Breast epithelium (tissue), 4 donors: ENCODE measurements at places on chromosomes 1 and 21.
A peak's percentile ranks its signal among the peaks of the same experiment; 100 is the strongest.

GRCh38 chr1:17624611-17625233 lies 85.2 kb downstream of the ARHGEF10L start:
- no peak for DNase-seq

DNA sequence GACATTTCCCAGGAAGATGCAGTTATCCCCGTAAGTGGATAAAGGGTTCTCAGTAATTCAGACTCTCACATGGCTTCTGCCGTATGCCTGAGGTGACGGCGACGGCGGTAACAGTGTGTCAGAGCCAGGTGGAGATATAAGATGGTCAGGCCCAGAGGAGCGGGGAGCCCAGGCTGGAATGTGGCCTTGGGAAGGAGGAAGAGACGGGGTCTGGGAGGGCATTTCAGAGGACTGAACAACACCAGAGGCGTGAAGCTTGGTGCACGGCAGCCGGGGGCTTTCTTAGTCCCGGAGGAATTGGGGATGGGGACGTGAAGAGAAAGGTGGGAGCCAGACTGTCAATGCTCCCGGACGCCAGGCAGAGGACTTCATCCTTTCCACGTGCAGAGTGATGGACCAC lies 1.0 kb downstream of the RER1 start:
- no peak for DNase-seq

DNA sequence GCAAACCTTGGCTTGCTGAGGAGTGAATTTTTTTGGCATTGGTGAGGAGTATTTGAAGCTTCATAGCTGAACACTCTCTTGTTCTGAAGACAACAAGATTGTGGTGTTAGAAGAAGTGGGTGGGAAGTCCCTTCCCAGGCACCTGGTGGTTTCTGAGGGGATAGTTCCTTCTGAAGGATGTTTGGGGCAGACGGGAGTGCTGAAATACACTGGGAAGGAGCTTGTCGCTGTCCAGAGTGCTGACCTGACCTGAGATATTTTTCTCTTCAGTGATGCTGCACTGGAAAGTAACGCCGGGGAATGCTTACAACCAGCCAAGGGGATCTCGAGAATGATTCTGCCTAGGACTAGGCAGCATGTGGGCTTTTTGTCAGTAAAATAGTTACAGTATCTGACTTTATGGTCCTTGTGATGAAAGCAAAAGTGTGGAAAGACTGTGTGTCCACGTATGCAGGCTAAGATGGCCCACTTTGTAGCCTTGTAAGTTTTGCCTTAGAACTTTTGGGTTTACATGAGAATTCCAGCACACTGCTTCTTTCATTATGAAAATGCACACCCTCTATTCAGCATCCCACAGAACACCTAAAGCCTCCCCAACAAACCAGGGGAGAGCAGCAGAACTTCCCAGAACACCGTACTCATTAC lies 33.1 kb upstream of the NFASC start:
- DNase-seq = no peak

GRCh38 chr1:143660354-143660941 lies 311.3 kb downstream of the FAM72C start:
- no peak for DNase-seq

GRCh38 chr1:164772635-164773034 lies 213.7 kb downstream of the PBX1 start:
- no peak for DNase-seq

DNA sequence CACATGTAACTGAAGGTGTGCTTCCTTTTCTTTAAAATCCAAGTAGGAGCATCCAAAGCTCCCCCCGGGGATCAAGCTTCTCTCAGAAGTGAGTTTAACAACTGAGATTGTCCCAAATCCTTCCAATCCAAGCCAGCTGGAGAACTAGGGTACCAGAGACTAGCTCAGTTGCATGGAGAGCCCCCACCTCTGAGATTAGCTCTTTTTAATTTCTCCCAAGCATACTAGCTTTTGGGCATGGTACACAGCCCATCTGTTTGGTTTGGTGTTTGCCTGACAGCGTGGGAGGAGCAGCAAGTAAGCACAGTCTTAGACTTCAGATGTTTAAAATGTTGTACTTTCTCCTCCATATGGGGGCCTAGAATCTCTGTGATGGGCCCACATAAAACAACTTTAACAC lies 142.8 kb downstream of the ASTN1 start:
- no peak for DNase-seq

DNA sequence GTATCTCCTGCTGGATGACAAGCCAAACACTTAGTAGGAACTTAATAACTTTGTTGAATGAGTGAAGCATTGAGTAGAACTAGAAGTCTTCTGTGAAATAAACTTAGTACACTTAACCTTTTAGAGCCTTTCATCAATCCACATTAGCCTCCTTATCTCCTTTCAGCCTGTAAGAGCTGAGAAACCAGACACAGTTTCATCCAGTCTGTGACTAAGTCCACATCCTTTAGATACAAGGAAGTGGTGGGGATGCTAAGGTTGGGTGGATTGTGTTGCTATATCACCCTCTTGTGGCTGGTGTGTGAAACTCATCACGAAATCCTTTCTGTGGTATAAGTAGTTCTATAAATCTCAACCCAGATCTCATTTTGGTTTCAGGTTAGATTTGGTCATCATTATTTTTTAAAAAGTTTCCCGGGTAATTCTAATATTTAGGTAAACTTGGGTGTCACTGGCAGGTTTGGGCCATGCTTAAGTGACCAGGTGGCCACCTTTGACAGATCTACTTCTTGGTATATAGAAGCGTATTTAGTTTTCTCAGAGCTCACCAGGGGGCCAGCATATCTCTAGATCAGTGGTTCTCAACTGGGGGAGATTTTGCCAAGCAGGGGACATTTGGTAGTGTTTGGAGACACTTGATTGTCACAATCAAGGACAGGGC lies 27.8 kb upstream of the CD84 start:
- DNase-seq = peak; percentile 44

- DNase-seq = no peak
These were observed 55.3 kb downstream of the NTPCR start for GRCh38 chr1:233005703-233006102.

DNA sequence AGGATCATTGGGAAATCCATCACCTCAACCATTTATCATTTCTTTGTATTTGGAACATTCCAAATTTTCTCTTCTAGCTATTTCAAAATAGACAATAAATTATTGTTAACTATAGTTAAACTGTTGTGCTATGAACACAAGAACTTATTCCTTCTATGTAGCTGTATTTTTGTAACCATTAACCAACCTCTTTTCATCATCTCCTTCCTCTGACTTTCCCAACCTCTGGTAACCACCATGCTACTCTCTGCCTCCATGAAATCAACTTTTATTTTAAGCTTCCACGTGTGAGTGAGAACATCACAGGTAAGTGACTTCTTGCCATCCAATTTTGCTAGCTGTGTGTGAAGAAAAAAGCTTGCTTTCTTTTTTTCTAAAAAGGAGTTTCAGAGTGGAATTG lies 418 bp downstream of the IFI44L start:
- no peak for DNase-seq

GRCh38 chr1:201655243-201655642 lies 116.3 kb downstream of the NAV1 start:
- DNase-seq = peak; percentile 25

DNA sequence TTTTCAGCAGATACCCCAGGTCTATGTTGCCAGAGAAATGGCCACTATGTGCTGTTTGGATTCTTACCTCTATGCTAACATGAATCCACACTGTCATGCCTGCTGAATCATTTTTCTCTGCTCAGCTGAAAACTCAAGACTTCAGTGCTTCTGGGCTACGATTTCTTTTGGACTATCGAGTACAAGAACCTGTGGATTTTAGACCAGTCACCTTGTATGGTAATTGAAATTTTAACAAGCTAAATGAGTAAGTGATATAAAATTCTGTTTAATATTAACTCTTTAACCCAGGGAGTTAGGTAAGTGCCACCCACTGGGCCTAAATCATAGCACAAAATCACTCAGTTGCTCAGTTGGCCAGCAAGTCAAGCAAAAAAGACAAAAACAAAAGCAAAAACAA lies 35.8 kb downstream of the LHX8 start:
- no peak for DNase-seq

DNA sequence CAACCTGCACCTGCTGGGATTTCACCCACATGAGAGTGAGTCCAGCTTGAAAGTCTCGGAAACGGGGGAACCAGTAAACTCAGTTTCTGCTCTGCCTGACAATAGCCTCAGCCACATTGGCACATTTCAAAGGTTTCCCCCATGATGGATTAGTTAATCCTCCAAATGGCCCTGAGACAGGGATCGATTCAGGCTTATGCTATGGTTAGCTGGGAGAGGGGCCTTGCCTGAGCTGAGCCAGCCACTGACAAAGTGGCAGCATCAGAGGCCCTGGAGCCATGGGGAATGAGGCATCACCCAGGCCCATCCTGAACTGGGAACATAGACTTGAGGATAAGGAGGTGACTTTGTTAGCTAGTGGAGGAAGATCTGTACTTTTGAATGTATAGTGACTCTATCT lies 2.9 kb upstream of the CLSTN1 start:
- DNase-seq = no peak

GRCh38 chr1:219371471-219371870 lies 197.8 kb downstream of the LYPLAL1 start:
- DNase-seq = no peak

GRCh38 chr1:230400007-230400344 lies 26.2 kb downstream of the PGBD5 start:
- no peak for DNase-seq

- no peak for DNase-seq
These were observed 5.5 kb downstream of the NCAM2 start for GRCh38 chr21:21003701-21004100.
